ENCODE measurements at places on chromosomes 4 and X. TPM values are rescaled to one million over a fixed set of nuclear protein-coding genes. Genes with fewer than 3 reads are reported as not detected.

- no peak for DNase-seq
These were observed 176.9 kb upstream of the ARSJ start for GRCh38 chr4:114156371-114156770.

DNA sequence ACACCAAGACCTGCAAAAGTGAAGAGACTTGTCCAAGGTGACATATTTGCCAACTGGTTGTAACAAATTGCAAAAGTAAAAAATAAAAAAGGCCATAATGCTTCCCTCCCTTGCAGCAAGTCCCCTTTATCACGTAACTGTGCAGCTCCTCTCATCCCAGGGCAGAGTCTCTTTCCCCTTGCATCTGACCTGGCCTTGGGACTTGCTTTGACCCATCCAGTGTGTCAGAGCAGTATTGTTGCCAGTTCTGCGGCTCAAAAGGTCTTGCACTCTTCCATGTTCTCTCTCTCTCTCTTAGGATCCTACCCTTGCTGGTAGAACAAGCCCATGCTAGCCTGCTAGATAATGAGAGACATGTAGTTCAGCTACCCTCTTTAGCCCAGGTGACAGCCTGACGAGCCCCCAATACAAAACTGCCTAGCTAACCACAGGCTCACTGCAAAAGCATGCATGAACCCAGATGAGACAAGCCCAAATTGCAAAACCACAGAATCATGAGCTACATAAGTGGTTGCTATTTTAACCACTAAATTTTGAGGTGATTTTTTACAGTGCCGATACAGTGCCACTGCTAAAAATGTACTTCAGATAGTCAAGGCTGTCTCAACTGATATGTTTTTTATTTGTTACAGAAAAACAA lies 289.5 kb upstream of the PPARGC1A start:
- DNase-seq: no peak

The TENM3 gene
- 38.2 TPM for total RNA-seq

The SHOX gene
- total RNA-seq: 0.36 TPM

GRCh38 chrX:12975670-12975965 lies 708 bp downstream of the TMSB4X start:
- peak; percentile 66 for DNase-seq
